ENCODE measurements at places on chromosomes 1 and 21.

- no peak for DNase-seq
- no peaks in the 10 kb centered on the region for H3K36me3 ChIP-seq
Measured at GRCh38 chr1:26016258-26016952, 5.2 kb upstream of the EXTL1 start.

- H3K4me1 ChIP-seq: no peaks in the 10 kb centered on the region
- peaks cover 1% of the 10 kb centered on the region for H3K27me3 ChIP-seq
- no peak overlapping the region for H3K27ac ChIP-seq
- peaks cover 14% of the 10 kb centered on the region for H3K36me3 ChIP-seq
- no peak overlapping the region for H3K4me3 ChIP-seq
Measured at GRCh38 chr1:206846487-206846886, 18.9 kb upstream of the IL20 start.

DNA sequence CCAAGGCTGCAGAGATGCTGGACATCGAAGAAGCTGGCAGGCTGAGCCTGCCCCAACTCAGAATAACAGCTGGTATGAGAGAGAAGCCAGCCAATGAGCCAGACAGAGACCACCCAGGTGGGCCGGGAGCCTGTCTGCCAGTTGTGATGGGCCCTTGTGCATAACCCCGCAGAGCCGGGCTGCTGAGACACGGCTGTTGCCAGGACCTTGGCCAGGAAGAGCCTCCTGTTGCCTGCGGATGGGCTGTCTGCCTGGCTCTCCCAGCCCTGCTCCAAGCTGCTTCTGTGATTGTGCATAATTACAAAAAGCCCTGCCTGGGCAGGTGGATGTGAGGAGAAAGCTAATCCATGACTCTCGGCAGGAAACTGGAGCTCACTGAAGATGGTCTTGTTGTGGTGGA, 126.5 kb downstream of the CAPN8 start:
- H3K27me3 ChIP-seq: no peaks in the 10 kb centered on the region
- DNase-seq: no peak
- no peaks in the 10 kb centered on the region for H3K36me3 ChIP-seq
- H3K4me1 ChIP-seq: no peaks in the 10 kb centered on the region
- H3K27ac ChIP-seq: no peak overlapping the region

GRCh38 chr1:18941221-18942141, 15.0 kb downstream of the IFFO2 start:
- peaks cover 60% of the 10 kb centered on the region for H3K4me1 ChIP-seq
- H3K4me3 ChIP-seq: peak overlapping the region; percentile 55
- no peak for DNase-seq
- H3K27me3 ChIP-seq: peaks cover 28% of the 10 kb centered on the region
- no peaks in the 10 kb centered on the region for H3K36me3 ChIP-seq

DNA sequence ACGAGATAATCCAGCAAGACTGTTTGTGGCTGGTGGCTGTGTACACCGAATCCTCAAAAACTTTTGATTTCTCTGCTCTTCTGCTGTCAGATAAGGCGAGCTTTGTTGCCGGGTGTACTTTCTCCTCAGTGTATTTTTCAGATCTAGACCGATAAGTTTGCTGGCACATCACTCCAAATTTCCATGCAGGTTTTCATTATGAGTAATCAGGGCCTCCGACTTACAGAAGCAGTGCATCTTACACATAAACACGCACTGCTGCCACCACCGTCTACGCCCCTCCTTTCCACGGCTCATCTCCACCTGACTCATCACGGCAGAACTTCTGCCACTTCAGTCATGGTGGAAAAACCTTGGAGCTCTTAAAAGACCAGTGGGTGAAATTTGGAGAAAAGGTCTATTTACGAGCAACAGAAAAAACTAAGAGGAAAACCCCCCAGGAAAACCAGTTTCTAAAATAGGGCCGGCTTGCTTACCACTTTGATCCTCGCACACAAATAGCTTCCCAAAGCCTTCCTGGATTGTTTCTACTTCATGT, 7.7 kb downstream of the ZBTB21 start:
- no peak overlapping the region for H3K27ac ChIP-seq
- H3K27me3 ChIP-seq: no peaks in the 10 kb centered on the region
- DNase-seq: no peak
- no peak overlapping the region for H3K4me3 ChIP-seq

- H3K27me3 ChIP-seq: peaks cover 4% of the 10 kb centered on the region
- no peak for DNase-seq
- H3K36me3 ChIP-seq: no peaks in the 10 kb centered on the region
- H3K27ac ChIP-seq: no peak overlapping the region
Measured at GRCh38 chr1:244709476-244710368, 56.8 kb downstream of the DESI2 start.

DNA sequence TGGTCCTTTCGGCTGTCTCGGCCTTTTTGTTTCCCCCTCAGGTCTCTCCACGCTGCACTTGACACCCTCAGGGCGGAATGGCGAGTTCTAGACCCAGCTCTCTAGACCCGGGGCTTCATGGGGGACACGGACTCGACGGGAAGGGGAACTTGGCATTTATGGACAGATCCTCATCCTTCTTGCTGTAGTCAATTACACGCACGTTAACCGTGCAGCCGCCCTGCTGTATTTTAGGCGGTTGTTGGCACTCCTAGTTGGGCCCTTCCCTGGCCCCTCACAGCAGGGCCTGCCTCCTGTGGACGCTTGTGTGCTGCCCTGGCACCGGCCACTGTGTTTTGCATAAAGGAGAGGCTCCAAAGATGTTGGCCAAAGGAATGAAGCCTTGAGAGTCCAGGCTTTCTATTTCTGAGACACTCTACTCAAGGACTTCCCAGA, 558 bp upstream of the BTG3 start:
- peaks cover 4% of the 10 kb centered on the region for H3K4me1 ChIP-seq
- H3K36me3 ChIP-seq: peaks cover 4% of the 10 kb centered on the region
- peaks cover 15% of the 10 kb centered on the region for H3K27me3 ChIP-seq
- no peak overlapping the region for H3K27ac ChIP-seq
- peak; percentile 17 for DNase-seq

DNA sequence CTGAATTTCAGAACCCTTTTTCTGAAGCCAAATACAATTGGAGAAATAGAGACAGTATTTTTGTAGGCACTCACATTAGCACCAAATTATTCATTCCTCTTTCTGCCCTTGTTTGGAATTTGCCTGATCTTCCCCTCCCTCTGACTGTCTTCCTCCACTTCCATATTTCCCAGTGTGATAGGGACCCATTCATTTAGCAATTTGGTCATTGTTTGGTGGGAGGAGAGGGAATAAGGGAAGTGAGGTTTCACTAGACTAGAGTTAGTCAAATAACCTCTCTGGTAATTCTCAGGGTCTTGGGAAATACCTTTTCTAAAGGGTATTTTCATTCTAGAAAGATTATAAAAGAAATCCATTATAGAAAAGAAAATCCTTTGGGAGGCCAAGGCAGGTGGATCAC, 31.0 kb upstream of the MTMR11 start:
- no peak for DNase-seq
- H3K4me3 ChIP-seq: no peak overlapping the region
- H3K4me1 ChIP-seq: peaks cover 7% of the 10 kb centered on the region

DNA sequence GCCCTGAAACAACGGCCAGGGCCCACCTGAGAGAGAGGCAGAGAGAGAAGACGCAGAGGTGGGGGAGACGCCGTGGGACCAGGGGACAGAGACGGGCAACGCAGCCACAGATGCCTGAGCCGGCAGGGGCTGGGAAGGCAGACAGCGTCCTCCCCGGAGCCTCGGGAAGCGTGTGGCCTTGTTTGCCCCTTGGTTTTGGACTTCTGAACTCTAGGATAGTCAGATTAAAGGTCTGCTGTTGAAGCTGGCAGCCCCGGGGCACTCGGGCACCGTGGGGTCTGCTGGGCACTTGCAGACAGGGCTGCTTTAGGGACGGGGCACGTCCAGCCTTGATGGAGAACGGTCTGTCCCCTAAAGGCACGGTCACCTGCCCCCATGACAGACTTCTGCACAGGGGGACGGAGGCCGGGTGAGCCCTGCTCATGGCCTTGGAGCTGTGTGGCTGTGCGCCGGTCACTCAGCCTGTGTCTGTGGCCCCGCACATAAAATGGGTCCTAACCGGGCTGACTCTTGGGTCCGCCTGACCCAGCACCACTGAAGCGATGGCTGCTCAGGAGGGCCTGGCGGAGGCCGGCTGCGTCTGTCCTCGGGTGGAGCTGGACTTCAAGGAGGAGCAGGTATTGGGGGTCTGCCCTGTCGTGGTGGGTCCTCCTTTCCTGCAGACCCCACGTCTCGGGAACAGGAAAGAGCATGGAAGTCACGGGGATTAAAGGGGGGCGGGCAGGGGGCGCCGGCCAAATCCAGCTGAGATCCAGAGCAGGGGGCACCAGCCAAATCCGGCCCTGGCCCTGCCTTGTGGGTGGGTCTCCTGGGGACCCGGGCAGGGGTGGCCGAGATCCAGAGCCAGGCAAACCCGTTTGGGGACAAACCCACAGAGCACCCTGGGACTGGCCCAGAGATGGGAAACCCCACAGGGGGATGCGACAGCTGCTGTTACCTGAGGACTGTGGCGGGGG, 9.6 kb upstream of the RNF223 start:
- H3K27me3 ChIP-seq: peaks cover 3% of the 10 kb centered on the region
- no peaks in the 10 kb centered on the region for H3K36me3 ChIP-seq
- H3K4me1 ChIP-seq: peaks cover 4% of the 10 kb centered on the region

DNA sequence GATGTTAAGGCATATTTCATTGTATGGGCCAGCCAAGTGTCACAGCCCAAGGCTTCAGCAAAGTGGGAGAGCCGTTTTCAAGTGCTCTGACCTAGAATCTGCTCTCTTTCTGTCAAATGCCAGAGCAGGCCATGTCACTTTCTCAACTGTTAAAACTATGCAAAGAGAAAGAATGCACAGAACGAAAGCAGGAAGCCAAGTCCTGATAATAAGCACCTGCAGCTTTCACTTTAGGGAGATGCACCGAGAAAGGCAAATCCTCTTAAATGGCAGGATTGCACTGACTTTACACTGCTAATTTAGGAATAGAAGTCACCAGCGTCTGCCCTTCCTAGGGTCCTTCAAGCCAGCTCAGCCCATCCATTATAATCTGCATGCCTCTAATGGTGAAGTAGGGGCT, 49.2 kb upstream of the NTPCR start:
- no peak for DNase-seq
- no peaks in the 10 kb centered on the region for H3K27me3 ChIP-seq
- no peaks in the 10 kb centered on the region for H3K36me3 ChIP-seq
- no peak overlapping the region for H3K27ac ChIP-seq
- H3K4me1 ChIP-seq: peaks cover 2% of the 10 kb centered on the region

GRCh38 chr1:172394811-172395210, 25.7 kb upstream of the C1orf105 start:
- no peaks in the 10 kb centered on the region for H3K36me3 ChIP-seq
- H3K4me1 ChIP-seq: peaks cover 11% of the 10 kb centered on the region
- no peak for DNase-seq
- no peak overlapping the region for H3K27ac ChIP-seq
- H3K4me3 ChIP-seq: no peak overlapping the region

- H3K36me3 ChIP-seq: peaks cover 3% of the 10 kb centered on the region
- no peak overlapping the region for H3K4me3 ChIP-seq
- H3K27ac ChIP-seq: no peak overlapping the region
- DNase-seq: no peak
- H3K27me3 ChIP-seq: no peaks in the 10 kb centered on the region
Measured at GRCh38 chr1:228691926-228692325, 43.4 kb upstream of the RHOU start.

- no peak for DNase-seq
- no peak overlapping the region for H3K4me3 ChIP-seq
- H3K36me3 ChIP-seq: no peaks in the 10 kb centered on the region
- peaks cover 7% of the 10 kb centered on the region for H3K4me1 ChIP-seq
- H3K27me3 ChIP-seq: peaks cover 2% of the 10 kb centered on the region
- H3K27ac ChIP-seq: no peak overlapping the region
Measured at GRCh38 chr1:48627486-48627885, 149.2 kb downstream of the BEND5 start.

DNA sequence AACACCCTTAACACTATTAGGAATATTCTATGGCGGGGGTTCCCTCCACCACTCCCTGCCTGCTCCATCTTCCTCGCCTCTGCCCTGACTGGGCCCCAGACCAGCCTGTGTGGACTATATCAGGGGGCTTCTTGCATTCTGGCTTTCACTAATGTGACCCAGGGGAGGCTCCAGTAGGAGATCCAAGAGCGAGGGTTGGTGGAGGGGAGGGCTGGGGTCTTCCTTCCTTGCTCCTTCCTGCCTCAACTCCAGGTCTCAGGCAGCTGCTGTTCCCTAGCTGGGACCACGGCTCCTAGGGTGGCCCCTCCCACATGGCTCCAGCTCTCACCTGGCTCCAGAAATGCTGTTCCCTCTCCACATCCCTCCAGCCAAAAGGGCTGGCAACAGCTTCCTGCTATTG, 257.4 kb downstream of the MATN1 start:
- H3K4me1 ChIP-seq: peaks cover 4% of the 10 kb centered on the region
- no peak for DNase-seq
- H3K4me3 ChIP-seq: no peak overlapping the region
- H3K36me3 ChIP-seq: peaks cover under 1% of the 10 kb centered on the region
- H3K27ac ChIP-seq: no peak overlapping the region

- DNase-seq: no peak
- H3K36me3 ChIP-seq: peaks cover 18% of the 10 kb centered on the region
- H3K27ac ChIP-seq: no peak overlapping the region
- peaks cover 1% of the 10 kb centered on the region for H3K27me3 ChIP-seq
- H3K4me1 ChIP-seq: no peaks in the 10 kb centered on the region
Measured at GRCh38 chr1:233412812-233413211, 85.3 kb downstream of the MAP3K21 start.

- no peak for DNase-seq
- H3K27me3 ChIP-seq: no peaks in the 10 kb centered on the region
- no peak overlapping the region for H3K4me3 ChIP-seq
- H3K36me3 ChIP-seq: no peaks in the 10 kb centered on the region
Measured at GRCh38 chr1:221805121-221805520, 63.2 kb upstream of the DUSP10 start.

DNA sequence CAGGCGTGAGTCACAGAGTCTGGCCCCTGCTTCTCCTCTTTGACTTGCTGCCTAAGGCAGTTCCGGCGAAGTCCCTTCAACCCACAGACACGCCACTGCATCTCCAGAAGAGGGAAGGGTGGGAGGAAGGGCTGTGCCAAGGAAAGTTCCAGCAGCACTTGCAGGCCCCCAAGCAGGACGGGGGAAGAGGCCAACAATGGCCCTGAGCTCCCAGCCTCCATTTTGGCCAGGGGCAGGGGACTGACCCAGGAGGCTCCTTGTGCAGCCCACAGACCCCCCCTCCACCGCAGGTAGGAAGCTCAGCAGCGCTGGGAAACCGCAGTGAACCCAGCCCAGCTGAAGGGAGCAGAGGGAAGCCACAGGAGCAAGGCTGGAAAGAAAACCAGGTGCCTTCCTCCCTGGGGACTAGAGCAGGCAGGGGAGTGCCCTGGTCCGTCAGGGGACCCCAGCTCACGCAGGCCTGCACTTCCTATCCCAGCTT, 35.4 kb downstream of the ACOT7 start:
- no peak overlapping the region for H3K4me3 ChIP-seq
- peaks cover 22% of the 10 kb centered on the region for H3K4me1 ChIP-seq
- H3K36me3 ChIP-seq: no peaks in the 10 kb centered on the region
- no peak overlapping the region for H3K27ac ChIP-seq

GRCh38 chr21:36229181-36229580, 72.6 kb downstream of the DOP1B start:
- no peak overlapping the region for H3K4me3 ChIP-seq
- no peaks in the 10 kb centered on the region for H3K36me3 ChIP-seq
- H3K4me1 ChIP-seq: no peaks in the 10 kb centered on the region
- DNase-seq: no peak
- H3K27me3 ChIP-seq: no peaks in the 10 kb centered on the region

GRCh38 chr1:171188388-171189266, 3.5 kb downstream of the FMO2 start:
- H3K27ac ChIP-seq: no peak overlapping the region
- H3K27me3 ChIP-seq: no peaks in the 10 kb centered on the region
- H3K36me3 ChIP-seq: no peaks in the 10 kb centered on the region
- peak; percentile 42 for DNase-seq

GRCh38 chr1:11025618-11026017, 13.2 kb downstream of the TARDBP start:
- H3K27ac ChIP-seq: no peak overlapping the region
- H3K4me3 ChIP-seq: no peak overlapping the region
- peaks cover 6% of the 10 kb centered on the region for H3K36me3 ChIP-seq
- peaks cover under 1% of the 10 kb centered on the region for H3K27me3 ChIP-seq

Measured in glutamatergic neuron (in vitro differentiated cells).